Heart left ventricle (tissue), 16 donors: ENCODE measurements at places on chromosomes 16 and 17. TPM values are rescaled to one million over a fixed set of nuclear protein-coding genes. Genes with fewer than 3 reads are reported as not detected.

GRCh38 chr17:60138769-60139437 is 10.9 kb upstream of the CA4 start:
- DNase-seq: no peak

DNA sequence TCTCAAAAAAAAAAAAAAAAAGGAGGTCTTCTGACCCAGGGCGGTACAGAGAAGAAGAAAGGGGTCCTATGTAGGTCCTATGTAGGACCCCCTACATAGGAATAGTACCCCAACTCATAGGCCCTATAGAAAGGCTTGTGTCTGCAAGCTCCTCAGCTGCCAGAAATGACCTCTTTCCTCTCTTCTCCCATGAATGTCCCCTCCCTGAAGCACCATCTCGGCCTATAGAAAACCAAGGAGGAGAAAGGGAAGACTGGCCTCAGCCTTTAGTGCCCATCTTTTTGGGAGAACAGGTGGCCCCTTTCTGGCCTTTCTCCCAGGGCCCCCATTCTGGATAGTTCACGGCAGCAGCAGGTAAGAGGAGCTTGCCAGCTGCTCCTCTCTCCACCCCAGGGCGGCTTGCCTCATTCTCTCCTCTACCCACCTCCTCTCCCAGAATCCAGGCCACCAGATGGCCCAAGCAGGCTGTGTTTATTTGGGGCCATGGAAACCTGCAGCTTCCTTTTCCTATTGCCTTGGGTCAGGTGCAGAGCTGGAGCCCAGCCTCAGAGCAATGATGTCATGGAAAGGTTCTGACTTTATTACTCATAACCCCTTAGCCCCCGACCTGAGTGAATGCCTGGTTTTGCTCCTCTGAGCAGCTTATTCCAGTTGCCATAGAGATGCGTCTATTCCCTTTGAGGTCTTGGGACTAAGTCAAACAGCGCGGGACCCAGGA is 1.6 kb upstream of the MRPL58 start:
- DNase-seq: peak; percentile 85

DNA sequence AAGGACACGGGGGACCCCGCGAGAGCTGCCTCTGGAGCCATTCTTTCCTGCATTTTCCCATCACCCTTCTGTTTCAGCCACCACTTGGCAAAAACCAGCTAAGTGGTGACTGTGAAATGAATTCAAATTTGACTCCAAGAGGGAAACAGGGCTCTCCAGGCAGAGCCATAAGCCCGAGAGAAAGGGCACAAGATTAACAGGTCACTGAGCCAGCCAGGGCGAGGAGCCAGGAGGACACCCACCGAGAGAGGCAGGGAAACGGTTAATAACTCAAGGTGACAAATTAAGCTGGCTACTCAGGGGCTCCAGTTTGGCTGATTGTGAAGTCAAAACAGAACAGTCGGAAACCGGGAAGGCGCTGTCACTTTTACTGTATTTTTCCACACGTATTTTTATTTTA is 67.8 kb upstream of the SOX9 start:
- no peak for DNase-seq

Gene LGALS9C
- not detected for total RNA-seq

DNA sequence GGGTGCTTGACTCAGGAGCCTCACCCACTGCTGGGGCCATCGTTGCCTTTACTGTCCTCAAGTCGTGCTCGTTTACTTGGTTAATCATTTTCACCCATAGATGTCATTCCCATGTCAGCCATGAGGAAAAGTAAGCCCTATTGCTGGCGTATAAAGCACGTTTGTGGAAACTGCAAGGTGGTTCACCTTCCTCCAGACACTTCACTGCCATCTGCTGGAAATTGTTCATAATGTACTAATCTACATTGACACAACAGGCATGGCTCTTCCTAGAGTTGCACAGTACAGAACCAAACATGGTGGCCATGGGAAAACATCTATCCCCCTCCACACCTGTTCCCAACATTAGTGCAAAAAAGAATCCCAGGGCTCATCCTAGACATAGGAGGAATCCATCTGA is 116.6 kb downstream of the ZNF18 start:
- no peak for DNase-seq

GRCh38 chr17:76452660-76453430 is at the start of gene UBE2O:
TSS of gene UBE2O (minus strand) at chr17:76453152. CDS start at chr17:76453141, 11 bp downstream.
- peak; percentile 88 for DNase-seq
